ENCODE measurements at places on chromosomes 16 and 17.

- no peak for DNase-seq
Measured at GRCh38 chr17:70086516-70086915, 11.5 kb downstream of the KCNJ16 start.

DNA sequence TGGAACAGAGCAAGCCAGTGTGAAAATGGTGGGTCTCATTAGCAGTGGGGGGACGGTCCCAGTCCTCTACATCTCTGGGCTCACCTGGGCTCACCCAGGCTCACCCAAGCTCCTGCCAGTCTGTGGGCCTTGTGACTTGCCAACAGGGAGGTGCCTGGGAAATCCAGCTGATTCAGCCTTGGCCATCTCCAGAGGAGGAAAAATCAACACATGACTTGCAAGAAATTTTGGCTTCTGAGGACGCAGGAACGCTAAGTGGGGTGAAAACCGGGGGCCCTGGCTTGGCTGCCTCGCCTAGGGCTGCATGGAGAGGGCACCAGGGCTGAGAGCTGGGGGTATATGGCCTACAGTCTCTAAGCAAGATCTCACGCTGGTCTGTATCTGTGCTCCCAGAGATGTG is 47.7 kb downstream of the VAC14 start:
- DNase-seq = no peak

GRCh38 chr17:4386406-4386805 is 19.9 kb upstream of the UBE2G1 start:
- no peak for DNase-seq

- DNase-seq = peak; percentile 8
Measured at GRCh38 chr16:87203060-87203656, 114.0 kb downstream of the C16orf95 start.
